ENCODE measurements at places on chromosomes 12 and 14. TPM values are rescaled to one million over a fixed set of nuclear protein-coding genes. Genes with fewer than 3 reads are reported as not detected.

The MUCL1 gene
- 1.2 TPM for total RNA-seq

The LRRC9 gene
- total RNA-seq, result not detected

The OAS2 gene
- 27.8 TPM for total RNA-seq

GRCh38 chr12:18589316-18589715, 148.5 kb downstream of the PLCZ1 start:
- no peak for DNase-seq

DNA sequence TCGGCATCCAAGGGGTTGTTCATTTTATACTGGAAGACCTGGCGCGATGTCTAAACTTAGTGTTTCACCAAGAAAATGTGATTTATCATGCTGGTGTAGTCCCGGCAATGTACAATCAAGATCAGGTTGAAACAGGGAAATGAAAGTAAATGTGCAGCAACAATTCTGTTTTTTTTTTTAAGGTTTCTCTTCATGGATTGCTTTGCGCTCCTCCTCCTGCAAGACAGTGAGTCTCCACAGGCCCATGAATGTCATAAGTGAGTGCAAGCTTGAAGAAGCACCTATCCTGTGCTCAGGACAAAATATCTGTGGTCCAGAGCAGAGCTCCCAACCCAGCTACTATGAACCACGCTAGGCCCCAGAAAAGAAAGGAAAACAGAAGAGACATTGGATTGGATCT, 143.4 kb downstream of the KCNK10 start:
- no peak for DNase-seq

DNA sequence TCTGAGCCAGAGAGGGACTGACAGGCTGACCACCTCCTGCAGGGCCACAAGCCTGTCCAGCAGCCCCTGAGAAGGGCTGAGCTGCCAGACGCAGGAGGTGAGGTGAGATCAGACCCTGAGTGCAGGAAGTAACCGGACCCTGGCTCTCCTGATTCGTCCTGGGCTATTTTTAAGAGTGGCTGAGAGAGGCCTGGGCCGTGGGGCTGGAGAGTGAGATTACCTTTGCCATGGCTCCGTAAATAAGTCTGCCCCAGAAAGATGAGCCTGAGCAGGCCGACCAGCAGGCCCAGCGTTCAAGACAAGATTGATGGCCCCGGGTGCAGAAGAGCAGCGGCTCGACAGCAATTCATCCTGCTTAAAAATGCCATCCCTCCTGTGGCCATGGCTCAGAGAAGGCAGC, 54.2 kb downstream of the SPTB start:
- no peak for DNase-seq

DNA sequence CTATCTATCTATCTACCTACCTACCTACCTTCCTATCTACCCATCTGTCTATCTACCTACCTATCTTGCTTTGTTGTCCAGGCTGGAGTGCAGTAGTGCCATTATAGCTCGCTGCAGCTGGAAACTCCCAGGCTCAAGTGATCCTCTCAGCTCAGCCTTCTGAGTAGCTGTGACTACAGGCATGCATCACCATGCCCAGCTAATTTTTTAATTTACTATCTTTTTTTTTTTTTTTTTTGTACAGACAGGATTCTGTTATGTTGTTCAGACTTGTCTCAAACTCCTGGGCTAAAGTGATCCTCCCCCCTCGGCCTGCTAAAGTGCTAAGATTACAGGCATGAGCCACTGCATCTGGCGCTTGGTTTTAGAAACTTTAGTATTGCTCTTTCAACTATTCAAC, 762.4 kb downstream of the SLC6A15 start:
- DNase-seq, result no peak

GRCh38 chr12:132178801-132179401, 34.6 kb downstream of the NOC4L start:
- DNase-seq, result peak; percentile 35

DNA sequence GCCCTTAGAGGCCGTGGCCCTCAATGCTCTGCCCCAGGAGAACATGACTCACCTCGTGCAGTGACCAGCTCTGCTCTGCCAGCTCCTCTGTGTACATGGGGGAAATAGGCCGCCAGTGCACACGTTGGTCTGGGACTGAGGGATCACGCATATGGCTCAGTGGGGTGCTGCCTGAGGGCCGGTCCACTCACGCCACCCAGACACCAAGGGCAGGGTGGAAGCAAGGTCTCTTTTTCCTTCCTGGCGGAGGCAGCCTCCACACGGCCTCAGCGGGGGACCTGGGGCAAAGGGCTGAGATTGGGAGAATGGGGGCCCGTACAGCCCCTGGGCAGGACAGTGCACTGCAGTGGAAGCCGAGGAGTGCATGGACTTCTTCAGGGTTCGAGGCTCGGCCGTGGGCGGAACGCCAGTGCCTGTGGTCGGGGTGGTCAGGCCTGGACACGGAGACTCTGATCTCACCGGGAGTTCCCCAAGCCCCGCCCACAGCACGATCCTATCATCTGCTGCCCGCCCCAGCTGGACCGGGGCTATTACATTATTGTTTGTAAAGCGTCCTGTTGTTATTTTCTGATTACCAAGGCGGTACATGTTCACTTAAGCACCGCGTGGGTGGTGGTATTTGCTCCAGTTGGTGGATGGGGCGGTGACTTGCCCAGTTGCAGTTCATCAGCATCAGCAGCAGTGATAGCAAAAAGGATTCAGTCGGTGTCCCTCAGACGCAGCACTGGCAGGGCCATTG, 38.8 kb upstream of the TDRD9 start:
- no peak for DNase-seq

DNA sequence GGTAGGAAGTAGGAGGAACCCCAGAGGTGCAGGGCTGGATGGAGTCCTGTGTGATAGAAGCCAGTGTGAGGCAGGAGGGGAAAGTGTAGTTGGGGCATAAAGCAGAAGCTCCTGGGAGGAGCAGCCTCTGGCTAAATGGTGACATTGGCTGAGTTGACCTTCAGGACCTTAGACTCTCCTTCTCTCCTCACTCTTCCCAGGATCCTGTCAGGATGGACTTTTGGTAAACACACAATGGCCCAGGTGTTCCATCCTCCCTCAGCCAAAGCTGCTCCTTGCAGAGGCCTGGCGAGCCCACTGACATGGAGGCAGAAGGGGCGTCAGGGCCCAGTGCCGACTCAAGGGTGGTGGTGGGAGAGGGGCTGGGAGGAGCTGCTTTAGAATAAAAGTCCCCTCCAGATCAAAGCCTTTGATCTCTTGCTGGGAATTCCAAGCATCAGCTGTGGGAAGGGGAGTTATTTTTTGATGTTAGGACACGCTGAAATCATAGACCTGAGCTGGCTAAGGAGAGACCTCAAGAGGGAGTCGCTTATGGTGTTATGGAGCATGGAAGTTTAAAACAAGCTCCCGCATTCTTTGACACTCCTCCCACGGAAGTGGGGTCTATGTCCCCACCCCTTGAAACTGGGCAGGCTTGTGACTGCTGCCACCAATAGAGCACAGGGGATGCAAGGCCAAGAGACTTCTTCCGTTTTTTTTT, 44.1 kb downstream of the SMIM41 start:
- DNase-seq, result no peak

GRCh38 chr12:116400636-116401372, 123.3 kb upstream of the MED13L start:
- no peak for DNase-seq

DNA sequence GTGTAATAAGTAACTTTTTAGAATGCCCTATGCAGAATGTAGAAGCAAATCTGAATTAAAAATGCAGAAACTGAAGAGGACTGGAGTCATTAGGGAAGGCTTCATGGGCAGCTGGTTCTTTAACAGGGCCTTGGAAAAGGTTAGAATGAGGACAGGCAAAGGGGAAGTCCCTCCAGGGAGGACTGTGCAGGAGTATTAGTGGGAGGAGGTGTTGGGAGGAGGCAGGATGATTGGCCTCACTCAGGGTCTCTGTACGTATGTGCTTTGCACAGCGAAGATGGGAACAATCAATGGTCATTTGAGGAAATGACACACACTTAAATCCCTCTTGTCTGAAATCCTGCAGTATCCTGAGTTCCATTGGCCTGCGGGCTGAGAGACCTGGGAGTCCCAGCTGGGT, 119.7 kb downstream of the PTCSC3 start:
- no peak for DNase-seq

DNA sequence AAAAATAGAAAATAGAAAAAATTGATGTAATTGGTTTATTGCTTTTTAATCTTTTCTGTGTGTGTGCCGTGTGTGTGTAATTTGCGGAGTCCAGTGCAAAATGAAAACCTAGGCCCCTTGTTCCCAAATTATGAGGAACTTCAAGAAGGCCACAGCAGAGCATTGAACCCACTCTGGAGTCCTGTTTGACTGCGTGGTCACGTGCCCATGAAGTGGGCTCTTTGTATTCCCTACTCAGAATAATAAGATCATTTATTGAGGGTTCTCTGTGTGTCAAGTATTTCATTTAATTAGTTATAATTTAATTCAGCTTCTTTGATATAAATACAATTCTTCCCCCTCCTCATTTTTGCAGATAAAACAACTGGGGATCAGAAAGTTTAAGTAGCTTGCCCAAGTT, 12.3 kb upstream of the NINJ2 start:
- no peak for DNase-seq

DNA sequence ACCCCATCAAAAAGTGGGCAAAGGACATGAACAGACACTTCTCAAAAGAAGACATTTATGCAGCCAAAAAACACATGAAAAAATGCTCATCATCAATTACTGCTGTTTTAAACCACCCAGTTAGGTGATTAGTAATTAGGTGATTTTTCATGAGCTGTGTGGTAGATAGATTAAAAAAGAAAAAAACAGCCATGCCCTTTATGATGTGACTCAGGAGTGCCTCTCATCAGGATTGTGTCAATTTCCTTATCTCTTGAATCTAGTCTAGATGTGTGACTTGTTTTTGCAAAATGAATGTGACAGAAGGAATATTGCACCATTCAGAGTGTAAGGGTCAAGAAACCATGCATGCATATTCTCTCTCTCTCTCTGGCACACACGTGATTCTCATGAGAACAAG, 5.7 kb downstream of the OR10A7 start:
- no peak for DNase-seq

DNA sequence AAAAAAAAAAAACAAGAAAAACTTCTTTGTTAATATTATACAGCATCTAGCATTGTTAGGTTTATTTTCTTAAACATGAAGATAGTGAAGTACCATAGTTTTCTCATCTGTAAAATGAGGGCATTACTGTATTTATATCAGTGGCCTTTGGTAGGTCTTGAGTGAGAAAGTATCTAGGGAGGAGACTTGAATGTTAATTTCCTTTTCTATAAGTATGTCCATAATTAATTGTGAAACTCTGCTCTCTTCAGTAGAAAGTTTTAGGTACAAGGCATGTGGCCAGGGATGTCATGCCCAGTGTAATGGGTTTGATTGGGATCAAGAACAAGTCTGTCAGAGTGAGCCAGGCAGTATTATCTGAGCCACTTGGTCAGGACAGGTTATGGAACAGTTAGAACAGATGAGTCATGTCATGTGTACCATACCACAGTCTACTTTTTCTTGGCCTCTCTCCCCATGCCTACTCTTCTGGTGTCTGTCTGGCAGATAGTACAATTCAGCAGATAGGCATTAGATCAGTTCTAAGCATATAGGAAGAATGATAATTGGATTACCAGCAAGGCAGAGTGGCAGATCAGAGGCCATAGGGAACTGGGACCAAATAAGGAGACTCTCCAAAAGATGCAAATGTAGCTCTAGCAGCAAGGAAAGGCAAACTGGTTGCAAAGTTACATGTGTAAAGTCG, 30.4 kb downstream of the FBXO34 start:
- DNase-seq, result no peak

DNA sequence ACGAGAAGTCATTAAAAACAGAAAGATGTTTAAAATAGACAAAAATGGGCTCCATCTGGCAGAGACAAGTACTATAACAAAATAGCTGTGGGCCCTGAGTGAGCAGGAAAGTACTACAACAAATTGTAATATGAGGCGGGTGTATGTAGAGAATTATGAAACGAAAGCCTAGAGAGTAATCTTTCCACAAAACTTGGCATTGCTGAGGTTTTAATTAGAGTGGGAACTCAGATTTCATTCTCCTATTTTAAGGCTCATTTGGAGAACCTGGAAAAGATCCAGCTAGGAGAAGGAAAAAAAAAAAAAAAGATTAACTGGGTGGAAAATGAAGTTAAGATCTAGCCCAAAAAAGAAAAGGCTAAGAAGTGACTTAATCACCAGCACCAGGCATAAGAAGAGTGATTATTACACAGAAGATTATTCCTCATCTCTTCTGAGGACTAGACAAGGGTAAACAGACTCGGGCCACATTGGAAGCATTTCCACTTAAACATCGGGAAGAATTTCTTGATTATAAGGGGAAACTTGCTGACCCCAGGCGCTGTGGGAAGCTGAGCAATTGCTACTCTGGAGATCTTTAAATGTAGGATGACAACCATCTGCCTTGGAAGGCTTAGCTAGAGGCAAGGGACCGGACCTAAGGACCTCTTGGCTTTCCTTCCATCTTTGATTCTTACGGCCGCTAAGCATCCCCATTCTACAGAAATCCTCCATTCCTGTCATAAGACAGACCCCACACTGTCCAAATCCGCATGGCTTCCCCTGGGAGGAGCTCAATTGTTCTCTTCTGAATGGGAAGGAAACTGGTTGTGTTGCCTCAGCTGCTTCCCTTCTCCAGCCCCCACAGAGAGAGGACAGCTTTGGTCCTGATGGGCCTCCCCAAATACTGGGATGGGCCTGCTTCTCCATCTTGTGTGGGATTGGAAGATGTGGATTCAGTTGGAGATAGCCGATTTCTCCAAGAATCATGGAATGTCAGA, 40.6 kb downstream of the IGF1 start:
- no peak for DNase-seq

DNA sequence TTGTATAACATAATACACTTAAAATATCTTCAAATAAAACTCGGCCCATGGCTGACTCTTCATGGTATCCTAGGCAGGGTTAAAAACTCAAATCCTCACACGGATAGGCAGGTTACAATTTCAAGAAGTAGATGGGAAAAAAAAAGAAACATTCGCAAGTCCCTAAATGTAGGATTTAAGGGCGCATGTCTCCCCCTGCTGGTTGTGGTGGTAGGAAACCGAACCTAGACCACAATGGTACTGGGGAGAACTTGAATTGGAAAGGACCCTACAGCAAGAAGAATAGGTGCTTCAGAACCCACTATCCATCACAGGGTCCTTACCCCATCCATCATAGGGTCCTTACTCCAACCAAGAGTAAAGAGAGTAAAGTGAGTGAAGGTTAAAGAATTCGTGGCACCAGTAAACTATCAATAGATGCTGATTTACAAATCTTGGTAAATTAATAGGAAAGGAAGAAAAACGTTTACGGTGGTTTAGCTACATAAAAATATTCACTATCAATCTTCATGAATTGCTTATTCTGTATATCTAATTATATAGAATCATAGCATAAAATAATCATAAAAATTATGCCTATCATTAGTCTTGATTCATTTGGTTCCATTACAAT, 3.3 kb upstream of the CIPC start:
- peak; percentile 70 for DNase-seq

DNA sequence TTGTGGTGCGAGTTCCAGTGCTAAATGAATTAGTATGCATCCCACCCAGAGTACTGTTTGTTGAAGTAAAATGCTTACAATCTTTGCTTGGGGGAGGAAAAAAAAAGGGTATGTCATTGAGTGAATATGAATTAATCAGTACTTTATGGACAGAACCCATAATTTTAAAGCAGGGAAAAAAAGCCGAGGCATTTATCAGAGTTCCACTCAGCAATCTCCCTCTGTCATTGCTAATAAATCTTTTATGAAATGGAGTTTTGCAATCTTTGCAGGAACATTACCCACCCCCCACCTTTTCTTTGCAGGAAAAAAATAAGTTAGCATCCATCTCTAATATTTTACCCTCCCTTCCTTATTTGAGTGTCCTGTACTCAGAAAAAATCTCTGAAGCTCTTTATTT, 127.9 kb upstream of the TMPO start:
- no peak for DNase-seq

- DNase-seq, result no peak
These were observed 414.4 kb downstream of the DAD1 start for GRCh38 chr14:22174412-22175277.

Measured in activated T-cell treated with anti-CD3 and anti-CD28 coated beads, Interleukin-2, amount 50 U/mL, for 4 hours (primary cell).